SHP77 treated with DMSO at 0.1 percent for 48 hours (cell line): ENCODE measurements at places on chromosomes 2 and 18.

DNA sequence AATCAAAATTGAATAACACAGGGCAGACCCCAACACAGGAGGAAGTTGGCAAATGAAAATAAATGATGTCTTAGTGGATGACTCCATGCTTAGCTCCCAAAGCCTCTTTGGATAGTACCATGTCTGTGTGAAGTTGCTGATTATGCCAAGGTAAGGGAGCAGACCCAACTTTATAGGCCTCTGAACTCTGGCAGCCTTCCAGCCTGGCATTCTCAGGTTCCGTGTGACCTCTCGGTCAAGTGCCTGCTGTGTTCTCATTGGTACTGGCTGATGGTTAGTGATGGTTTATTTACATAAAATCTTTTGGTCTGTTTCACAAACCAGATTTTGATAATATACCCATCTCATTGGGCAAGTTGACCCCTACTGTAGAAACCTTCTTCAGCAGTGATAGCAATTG, 112.2 kb upstream of the TTC39C start:
- DNase-seq = no peak

DNA sequence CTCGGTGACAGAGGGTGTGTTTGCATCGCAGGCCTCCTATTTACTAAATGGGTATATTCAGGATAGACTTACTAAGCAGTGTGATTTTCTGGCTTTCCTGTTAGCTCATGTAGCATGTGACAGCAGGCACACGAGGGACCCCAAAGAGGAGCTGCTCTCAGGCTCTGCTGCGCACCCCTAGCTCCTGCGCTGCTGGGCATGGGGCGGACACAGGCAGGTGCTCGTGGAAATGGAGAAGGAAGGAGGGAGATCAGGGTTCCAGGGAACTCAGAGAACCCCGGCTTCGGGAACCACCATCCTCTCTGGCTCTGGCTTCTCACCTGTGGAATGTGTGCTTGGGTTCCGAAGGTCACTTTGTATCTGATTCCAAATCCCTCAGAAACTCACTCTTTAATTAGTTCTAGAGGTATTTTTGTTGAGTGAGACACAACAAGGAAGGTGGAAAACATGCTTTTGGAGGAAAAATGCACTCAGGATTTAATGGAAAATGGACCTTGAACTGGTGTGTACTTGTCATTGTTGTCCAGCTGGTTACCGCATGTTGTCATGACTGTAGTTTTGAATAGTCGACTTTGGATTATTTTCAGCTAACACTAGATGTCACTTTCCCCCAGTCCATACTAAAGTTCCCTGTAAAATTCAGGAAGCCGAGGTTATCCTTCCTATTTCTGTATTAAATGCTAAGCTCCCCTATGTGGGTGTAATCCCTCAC, 3.5 kb downstream of the SNTG2 start:
- DNase-seq = no peak

- DNase-seq = no peak
Measured at GRCh38 chr2:235000426-235001236, 48.8 kb downstream of the SH3BP4 start.

- no peak for DNase-seq
Measured at GRCh38 chr18:31603315-31603714, 11.6 kb downstream of the TTR start.

- DNase-seq = no peak
Measured at GRCh38 chr18:13453714-13454113, 235.2 kb downstream of the LDLRAD4 start.

DNA sequence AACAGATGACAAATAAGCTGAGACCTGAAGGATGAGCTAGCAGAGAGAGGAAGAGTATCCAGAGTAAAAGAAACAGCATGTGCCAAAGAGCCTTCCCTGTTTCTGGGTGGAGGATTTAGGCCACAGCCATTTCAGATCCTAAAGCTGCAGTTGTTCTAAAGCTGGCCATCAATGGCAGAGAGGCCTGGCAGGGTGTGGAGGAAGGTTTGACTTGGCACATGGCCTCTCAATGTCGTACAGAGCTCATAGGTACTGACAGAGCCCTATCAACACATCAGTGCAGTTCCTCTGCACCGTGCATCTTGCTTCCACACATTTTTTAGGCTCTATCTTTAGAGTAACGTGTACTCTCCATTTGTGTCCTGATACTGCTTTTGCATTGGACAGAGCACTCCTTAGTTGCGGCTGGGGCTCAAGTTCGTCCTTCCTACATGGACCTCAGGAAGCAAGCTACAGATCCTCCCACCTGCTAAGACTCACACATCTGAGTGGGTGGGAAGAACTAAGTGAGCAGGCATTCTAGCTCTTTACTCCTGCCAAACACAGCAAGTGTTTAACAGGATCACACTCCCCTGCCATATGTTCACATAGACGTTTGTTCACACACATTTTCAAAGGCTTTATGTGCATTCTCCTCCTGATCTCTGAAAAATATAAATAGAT, 3.0 kb upstream of the CHMP3 start:
- DNase-seq = no peak

- no peak for DNase-seq
Measured at GRCh38 chr2:26172871-26173775, at the start of gene GAREM2. Gene GAREM2 (plus strand): TSS chr2:26173088. CDS start chr2:26173221, 133 bp downstream.

DNA sequence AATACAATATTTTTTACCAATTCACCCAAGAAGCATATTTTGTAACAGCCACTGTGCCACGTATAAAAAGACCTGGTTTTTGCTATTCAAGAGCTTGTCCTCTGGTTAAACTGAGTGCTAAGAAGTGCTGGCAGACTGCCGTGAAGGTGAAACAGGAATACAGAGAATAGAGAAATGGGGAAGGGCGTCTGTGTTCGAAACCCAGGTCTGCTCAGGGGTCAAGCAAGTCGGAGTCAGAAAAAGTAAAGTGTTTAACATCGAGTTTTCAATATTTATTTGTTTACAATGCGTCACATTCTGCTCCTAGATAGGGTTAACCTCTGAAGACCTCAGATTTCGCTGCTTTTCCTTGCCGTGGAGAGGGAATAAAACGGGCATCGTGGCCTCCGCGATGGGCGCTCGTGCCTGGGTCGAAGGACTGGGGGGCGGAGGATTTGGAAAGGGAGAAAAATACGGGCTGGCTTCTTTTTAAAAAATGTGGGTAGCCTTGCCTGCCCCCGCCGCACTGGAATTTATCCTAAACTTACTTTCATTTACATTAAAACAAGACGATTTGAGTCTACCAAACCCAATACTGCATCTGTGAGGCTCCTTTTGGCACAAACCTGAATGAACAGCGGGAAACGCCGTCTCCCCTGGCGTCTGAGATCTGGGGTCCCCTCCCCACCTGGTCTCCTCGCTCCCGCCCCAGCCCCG, 1.1 kb upstream of the SNTG2 start:
- no peak for DNase-seq

- DNase-seq = no peak
Measured at GRCh38 chr2:189783451-189783926, 650 bp downstream of the ORMDL1 start.

DNA sequence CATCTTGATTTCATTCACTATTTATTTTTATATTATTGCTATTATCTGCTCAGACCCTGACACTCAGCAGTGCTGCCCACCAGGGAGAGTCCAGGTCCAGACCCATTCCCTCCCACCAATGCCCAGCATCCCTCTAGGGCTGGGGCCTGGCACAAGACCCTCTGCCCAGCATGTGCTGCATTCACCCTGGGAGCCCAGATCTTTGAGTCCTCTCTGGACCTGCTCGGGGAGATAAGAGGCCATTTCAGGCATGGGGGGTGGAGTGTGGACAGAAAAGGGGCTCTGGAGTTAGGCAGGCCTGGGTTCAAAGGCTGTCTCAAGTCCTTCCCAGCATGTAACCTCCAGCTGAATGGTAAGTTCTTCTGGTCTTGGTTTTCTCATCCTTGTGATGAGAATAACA, 209.6 kb downstream of the CYP26B1 start:
- no peak for DNase-seq

GRCh38 chr2:162114271-162114670, 37.8 kb downstream of the GCG start:
- DNase-seq = no peak

- DNase-seq = no peak
Measured at GRCh38 chr18:66560094-66560493, 43.8 kb downstream of the CDH19 start.

DNA sequence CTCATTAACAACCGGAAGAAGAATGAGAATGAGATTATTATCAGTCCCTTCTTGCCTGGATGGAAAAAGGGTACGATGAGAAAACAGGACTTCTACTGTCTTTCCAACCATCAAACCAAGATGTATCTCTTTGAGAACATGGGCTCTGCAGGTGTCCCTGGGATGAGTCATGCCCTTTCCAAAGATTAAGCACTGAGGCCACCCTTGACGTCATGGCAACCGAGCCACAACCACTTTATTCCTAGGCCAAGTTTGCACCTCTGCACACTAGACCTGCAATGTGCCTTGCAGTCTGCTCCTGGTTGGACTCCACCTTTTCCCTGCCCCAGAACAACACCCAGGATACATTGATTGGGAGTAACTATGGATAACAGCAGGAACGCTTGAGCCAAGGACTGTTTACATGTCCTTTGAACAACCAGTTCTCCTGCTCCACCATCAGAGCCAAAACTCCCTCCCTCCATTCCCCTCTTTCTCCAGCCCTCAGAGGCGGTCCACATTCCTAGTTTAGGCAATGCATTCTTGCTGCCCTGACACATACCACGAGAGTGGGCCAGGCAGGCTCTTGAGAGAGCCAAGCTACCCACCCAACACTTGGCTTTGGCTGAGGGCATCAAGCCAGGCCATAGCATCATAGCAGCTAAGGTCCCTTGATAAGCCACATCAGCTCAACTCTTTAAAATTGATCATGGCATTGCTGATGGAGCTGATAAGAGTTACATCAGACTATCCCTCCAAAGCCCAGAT, 310.7 kb downstream of the TNS1 start:
- no peak for DNase-seq

DNA sequence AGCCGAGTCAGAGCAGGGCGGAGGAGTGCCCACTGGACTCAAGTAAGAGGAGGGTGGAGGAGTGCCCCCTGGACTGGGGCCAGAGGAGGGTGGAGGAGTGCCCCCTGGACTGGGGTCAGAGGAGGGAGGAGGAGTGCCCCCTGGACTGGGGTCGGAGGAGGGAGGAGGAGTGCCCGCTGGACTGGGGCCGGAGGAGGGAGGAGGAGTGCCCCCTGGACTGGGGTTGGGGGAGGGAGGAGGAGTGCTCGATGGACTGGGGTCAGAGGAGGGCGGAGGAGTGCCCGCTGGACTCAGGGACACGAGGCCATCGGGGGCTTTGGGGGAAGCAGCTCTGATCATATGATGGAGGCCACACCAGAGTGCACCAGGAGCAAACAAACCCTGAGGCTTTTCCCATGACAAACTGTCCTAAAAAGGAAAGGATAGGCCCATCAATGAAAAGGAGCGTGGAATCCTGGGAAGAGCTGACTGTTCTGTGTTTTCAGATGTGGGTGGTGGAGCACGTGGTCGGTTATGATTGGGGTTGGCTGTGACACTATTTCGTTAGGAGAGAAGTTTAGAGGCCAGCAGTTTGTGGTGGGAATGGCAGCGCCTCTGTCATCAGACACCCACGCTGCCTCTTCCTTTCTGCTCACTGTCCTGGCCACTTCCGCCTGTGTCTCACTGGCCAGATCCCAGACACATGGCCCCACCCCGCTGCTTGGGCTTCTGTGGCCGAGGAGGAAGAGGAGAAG, 24.5 kb upstream of the HPCAL1 start:
- DNase-seq = no peak

DNA sequence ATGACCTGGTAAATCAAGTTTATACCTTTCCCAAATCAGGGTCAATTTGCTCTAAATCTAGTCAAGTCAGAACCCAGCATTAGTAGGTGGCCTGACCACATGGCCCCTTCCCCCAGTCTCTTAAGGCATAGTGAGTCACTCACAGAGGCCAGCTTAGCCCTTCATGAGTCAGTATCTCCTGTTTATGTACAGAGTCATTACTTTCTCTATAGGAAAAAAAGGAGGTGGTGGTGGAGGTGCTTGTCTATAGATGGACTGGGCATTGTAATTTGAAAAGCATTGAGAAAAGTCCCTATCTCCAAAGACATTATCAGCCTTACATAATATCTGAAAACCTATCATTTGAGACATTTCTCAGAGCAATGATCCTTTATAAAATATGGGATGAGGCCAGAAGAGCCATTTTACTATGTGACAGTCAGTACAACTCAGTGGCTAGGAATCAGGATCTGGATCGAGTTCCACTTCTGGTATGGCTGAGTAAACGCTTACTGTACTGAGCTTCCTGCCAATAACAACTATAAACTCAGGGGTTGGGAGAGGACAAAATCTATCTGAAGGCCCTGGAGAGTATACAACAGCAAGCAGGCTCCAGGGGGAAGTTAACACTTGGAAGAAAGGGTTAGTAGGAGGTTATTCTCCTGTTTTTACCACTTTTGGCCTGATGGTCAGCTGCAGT, 22.5 kb upstream of the SIGLEC15 start:
- DNase-seq = no peak

- DNase-seq = peak; percentile 6
Measured at GRCh38 chr2:138373993-138374408, 127.6 kb upstream of the SPOPL start.

GRCh38 chr2:10246370-10246769, 56.3 kb upstream of the HPCAL1 start:
- no peak for DNase-seq

GRCh38 chr2:8138923-8139667, 542.8 kb upstream of the ID2 start:
- no peak for DNase-seq

DNA sequence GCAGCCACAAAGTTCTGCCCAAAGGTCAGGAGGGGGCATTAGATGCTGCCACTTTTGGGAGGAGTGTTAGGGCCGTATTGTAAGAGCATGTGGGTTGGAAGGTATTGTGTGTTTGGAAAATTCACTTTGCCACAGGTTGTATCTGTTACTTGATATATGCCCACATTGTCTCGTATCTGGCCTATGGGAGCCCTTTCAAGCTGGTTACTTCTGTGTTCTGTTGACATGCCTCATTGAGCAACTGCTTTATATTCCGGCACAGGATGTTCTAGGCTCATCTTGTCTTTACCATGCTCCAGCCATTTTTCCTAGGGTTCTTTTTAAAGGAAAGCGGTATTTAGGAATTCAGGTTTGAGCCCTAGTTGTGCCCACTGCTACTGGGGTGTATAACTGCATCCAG, 6.0 kb downstream of the ADNP2 start:
- no peak for DNase-seq

DNA sequence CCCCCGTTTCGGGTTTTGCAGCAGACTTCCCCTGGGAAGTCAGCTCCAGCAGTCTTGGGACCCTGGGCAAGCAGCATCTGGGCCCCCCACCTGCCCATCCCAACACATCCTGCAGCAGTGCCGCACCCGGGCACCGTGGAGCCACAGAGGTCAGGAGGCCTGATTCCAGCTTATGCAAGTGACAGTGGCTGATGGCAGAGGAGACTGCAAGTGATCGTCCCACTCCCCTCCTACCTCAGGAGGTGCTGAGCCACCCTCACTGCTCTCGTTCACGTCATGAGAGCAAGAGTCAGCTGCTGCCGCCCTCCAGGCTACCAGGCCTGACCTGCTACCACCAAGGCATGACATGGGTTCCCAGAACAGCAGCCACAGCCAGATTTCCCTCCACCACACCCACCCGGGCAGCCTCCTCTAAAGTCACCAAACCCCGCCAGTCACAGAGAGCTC, 18.2 kb downstream of the COX7A2L start:
- no peak for DNase-seq

GRCh38 chr2:103512442-103512841, 750.6 kb downstream of the TMEM182 start:
- DNase-seq = no peak
